Non-pigmented ciliary epithelial cell (primary cell): ENCODE measurements at places on chromosomes 7 and 10.

DNA sequence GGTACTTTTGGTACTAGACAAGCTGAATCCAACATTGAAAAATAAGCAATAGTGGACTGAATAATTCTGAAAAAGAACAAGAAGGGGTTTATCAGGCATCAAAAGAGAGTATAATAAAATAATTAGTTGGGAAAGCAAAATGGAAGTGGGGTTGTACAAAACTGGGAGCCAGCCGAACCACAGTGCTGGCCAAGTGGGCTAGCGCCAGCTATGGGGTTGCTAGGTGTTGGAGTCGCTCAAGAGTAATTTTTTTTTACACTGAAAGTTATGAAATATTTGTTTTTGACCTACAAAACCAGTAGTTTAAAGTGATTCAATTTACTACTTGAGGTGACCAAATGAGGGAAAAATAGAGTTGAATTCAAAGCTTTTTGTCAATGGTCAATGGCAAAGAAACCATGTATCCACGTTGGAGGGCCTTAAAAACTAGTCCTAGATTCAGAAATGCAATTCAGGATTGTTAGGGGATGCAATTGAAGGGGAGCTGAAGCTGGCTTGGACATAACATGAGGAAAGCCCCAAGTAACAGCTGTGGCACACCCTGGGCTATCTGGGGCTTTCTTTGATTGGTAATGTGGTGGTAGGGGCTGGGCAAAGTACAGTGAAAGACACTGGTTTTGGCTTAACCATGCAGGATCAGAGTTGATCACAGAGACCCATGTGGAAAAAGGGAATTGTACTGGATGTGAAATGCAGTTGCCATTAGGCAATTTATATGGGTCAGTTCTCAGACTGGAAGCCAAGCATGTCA is 28.3 kb upstream of the MSMB start:
- DNase-seq: no peak

DNA sequence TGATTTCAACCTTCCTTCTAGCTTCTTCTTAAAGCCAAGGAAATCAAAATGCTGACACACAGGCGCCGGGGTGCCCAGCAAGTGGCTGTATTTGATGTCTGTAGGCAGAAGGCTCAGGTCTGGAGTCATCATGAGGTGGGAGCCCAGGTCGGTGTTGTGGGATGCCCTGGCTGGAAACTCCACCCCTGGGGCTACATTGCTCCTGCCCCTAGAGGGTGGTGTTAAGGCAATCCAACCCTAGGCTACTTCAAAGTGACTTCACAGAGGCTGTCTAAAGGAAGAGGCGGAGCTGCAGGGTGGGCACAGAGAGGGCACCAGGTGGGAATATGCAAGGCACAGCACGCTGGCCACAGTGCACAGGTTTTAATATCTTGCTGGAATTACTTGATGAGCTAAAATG is 200.9 kb downstream of the ADAM12 start:
- DNase-seq: no peak

GRCh38 chr7:80934321-80934720 is 15.5 kb upstream of the SEMA3C start:
- DNase-seq: no peak

DNA sequence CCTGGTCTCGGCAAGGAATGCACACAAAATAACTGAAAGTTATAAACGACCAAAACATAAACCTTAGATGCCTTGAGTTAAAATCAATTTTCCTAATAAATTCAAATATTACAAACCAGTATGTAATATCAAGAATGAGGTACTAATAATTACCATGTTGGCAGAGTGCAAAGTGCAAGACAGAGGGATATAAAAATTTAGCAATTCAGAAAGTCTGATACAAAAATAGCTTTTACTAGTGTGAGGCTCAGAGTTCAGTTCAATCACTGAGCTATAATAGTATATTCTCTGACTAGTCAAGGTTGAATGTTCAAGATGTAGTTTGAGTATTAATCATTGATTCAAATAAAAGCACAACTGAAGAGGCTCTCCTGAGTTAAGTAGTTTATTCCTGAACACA is 4.8 kb upstream of the AUTS2 start:
- no peak for DNase-seq

DNA sequence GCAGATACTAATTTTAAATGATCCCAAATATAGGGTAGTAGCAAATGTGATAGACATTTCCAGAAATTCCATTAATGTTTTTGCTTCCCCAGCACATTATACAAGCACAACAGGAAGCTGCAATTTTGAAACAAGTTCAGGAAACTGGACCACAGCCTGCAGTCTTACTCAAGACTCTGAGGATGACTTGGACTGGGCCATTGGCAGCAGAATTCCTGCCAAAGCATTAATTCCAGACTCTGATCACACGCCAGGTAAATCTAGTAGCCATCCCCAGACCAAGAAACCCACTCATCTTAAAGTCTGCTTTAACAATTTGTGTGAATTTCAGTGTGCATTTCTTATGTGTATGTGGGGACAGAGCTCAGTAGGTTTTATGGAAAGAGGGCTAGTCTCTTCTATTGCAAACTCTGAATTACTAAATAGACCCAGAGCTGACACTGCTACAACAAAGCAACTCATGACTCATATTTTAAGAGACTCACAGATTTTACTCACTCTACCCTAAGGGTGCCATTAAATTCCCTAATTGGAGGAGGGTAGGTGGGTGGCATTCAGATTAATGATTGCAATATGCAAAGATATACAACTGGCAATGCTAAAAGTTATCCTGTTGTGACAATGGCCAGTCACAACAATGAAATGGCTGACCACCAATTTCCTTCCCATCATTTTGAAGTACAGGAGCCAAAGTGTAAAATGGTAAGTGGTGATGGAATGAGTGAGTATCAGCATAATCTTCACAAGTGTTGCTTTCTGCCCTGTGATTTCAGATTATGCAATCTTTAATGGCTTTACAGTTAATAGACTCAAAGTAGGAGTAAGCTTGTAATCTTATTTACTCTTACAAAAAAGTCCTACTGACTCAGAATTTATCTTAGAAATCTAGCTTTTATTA is 317.6 kb upstream of the PLXDC2 start:
- no peak for DNase-seq

- DNase-seq: no peak
Observed at GRCh38 chr7:159078193-159078910, 66.3 kb downstream of the VIPR2 start.

DNA sequence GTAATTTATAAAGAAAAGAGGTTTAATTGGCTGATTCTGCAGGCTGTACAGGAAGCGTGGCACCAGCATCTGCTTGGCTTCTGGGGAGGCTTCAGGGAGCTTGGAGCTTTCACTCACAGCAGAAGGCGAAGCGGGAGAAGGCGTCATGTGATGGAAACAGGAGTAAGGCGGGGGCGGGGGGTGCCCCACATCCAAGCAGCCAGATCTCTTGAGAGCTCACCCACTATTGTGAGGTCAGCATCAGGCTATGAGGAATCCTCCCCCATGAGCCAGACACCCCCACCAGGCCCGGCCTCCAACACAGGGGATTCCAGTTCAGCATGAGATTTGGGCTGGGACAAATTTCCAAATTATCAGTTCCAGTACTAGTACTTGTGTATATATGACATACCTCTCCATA is 46.2 kb downstream of the WDR37 start:
- DNase-seq: no peak

DNA sequence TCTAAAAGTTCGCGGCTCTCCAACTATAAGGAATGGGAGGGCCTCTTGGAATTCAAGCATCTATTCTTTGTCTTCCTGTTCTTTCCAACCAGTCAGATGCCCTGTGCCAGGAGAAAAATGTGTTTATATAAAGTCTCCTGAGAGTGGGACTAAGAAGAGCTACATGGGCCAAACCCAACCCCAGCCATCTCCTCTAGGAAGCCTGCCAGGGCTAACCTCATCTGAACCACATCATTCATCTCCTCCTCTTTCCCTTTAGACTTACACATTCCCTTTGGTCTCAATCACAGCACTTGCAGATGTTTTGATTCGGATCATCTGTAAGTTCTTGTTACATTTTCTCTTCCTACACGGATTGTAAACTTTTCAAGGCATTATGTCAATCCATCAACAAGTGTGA is 62.6 kb downstream of the DOCK4 start:
- DNase-seq: peak; percentile 61
